Uterus (tissue), 4 donors: ENCODE measurements at places on chromosomes 7 and 10. TPM values are rescaled to one million over a fixed set of nuclear protein-coding genes. Genes with fewer than 3 reads are reported as not detected.
A peak's percentile ranks its signal among the peaks of the same experiment; 100 is the strongest.

- DNase-seq = no peak
These were observed 157.3 kb downstream of the TMEM178B start for GRCh38 chr7:141231018-141231792.

ANKRD22 gene
- total RNA-seq = not detected

OR2A5 gene
- not detected for total RNA-seq

DNA sequence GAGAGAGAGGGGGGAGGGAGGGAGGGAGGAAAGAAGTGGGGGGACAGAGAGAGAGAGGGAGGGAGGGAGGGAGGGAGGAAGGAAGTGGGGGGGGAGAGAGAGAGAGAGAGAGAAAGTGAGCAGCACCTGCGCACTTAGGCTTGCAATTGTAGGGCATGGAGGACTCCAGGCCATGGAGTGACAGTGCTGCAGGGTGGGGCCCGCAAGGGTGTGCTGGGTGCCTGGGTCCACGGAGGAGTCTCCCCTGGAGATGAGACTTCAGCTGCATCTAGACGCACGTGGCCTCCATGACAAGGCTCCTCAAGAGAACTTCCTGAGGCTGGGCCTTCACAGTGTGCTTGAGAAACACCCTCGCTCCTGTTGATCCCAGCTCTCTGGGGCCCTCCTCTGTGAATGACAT, 44.5 kb downstream of the CLRN3 start:
- no peak for DNase-seq

- DNase-seq = no peak
These were observed 41.1 kb upstream of the DUSP5 start for GRCh38 chr10:110456523-110457091.

NXPH1 gene
- total RNA-seq = not detected

TRPV5 gene
- 0.34 TPM for total RNA-seq

NPFFR1 gene
- not detected for total RNA-seq

GRID2IP gene
- 0.49 TPM for total RNA-seq

- DNase-seq = no peak
These were observed 64.6 kb upstream of the PTN start for GRCh38 chr7:137408126-137408525.

DNA sequence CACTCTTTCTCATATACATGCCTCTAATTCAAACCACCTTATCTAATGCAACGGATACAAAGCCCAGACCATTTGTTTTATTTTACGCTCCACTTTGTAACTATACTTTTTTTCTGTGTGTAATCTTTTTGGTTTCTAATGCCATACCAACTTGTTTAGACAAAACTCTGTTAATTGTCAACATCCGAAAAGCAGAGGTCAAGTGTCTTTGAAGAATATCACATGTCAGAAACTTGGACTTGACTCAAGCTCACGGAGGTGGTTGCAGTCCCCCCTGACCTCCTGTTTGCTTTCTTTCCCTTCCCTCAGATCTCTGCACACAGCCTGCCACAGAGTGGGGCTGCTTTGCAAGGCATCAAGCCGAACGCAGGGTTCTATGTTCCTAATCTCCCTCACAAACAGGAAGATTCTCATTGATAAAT, 698.9 kb downstream of the PARD3 start:
- DNase-seq = no peak

GRCh38 chr10:18533896-18534295, 117.5 kb downstream of the NSUN6 start:
- no peak for DNase-seq

GRCh38 chr10:31607481-31607880, 288.5 kb downstream of the ZEB1 start:
- no peak for DNase-seq

DNA sequence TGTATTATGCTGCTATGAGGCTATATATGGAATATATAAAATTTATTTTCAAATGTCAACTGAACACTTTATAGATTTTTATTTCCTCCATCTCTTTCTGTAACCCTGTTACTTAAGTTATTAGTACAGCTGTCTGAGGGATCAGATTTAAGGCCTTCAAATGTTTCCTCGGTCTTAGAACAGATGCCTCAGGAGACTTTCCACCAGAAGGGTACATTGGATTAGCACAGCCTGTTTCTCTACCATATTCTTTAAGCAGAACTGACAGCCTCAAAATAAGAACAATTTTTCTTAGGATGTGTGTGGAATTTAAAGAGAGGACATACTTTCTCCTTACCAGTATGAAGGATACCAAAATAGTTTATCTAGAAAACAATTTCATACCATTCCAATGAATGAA, 53.0 kb upstream of the HGF start:
- no peak for DNase-seq

GRCh38 chr10:58414270-58415041, 29.2 kb downstream of the TFAM start:
- no peak for DNase-seq

DNA sequence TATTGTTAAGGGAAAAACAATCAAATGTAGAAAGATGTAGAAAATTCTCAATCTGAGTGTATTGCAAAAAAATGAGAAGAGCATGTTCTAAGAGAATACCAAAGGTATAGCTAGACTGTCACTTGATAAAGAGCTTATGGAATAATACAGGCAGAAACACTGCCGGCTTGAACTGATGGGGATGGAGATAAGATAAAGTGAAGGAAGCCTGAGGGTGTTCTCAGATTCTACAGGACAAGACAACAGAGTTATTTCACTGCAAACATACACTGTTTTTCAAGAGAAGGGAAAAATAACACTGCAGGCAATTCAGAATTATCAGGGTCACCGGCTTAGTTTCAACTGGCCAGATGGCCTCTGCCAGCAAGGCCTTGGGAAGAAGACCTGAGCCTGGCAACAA, 80.0 kb downstream of the ZNF716 start:
- DNase-seq = no peak

ZNF655 gene
- total RNA-seq = 110 TPM

DNA sequence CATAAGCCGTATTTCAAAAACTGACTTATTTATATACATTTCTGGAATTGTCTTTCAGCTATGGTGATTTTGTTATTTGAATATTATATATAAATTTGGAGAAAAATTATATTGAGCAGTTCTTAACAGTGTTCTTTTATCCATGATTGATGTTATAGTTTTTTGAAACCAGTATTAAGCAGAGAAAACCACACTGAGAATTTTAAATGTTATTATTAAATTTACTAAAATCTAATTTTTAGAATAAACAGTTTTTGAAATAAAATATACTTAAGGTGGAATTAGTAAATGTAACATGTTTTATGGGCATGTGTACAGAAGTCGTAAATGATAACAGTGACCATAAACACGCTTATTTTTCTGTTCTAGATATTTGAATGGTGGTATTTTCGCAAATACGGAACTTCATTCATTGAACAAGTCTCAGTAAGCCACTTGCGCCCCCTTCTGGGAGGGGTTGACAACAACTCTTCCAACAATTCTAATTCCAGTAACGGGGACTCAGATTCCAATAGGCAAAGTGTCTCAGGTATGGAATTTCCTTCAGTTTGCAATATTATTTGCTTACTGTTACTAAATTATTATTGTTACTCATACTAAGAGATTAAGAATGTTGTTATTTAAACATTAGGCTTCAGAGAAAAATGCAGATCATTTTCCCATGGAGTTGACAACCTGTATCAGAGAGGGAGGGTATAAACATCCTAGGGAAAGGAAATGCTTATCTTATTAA, 166.1 kb downstream of the ST7 start:
- DNase-seq = peak; percentile 81

GRCh38 chr10:102167861-102168260, 15.7 kb downstream of the NOLC1 start:
- DNase-seq = no peak

DNA sequence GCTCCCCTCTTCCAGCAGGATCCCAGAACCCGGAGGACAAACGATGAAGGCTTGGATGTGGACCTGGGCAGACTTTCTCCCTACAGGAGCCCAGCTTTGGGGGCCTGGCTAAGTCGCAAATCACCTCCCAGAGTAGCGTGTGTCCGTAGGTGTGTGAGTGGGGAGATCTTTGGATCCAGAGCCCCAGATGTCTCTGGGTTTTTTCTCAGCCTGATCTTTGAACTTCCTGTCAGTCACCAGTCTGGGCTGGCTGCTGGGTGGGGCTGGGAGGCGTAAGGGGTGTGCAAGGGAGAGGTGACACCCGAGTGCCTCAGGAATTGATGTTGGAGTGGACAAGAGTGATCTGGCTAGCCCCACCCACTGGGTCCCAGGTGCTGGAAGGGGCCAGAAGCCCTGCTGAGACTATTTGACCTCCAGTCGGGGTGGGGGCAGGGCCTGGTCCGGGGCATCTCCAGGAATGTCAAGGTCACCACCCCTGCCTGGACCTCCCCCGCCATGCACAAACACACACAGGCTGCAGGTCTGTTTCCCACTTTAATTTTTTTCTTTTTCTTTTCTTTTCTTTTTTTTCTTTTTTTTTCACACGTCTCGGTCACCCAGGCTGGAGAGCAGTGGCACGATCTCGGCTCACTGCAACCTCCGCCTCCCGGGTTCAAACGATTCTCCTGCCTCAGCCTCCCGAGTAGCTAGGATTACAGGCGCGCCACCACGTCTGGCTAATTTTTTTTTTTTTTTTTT, at the start of gene MOGAT3:
TSS of gene MOGAT3 (minus strand) at position 175 of the 738 bp plus-strand sequence. CDS start 182 bp downstream, outside the sequence.
- DNase-seq = no peak

PNLIP gene
- not detected for total RNA-seq

GRCh38 chr7:934469-935163, 19.9 kb downstream of the ADAP1 start:
- DNase-seq = no peak

DNA sequence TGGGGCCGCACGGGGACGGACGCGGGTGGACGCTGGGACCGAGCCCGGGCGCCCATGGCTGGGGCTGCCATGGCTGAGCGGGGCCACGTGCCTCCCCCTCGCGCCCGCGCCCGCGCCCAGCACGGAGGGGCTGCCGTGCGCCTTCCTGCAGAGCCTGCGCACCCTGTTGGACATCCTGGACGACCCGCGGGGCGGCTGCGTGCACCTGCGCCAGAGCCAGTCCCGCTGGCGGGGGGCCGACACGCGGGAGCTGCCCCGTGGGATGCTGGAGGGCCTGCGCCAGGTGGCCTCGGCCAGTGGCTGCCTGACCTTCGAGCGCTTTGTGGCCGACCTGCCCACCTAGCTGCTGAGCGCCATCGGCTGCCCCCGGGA, 72.5 kb upstream of the KCTD7 start:
- no peak for DNase-seq

GRCh38 chr10:93813507-93814465, 56.0 kb downstream of the LGI1 start:
- DNase-seq = no peak

NCAPG2 gene
- total RNA-seq = 9.4 TPM

DNA sequence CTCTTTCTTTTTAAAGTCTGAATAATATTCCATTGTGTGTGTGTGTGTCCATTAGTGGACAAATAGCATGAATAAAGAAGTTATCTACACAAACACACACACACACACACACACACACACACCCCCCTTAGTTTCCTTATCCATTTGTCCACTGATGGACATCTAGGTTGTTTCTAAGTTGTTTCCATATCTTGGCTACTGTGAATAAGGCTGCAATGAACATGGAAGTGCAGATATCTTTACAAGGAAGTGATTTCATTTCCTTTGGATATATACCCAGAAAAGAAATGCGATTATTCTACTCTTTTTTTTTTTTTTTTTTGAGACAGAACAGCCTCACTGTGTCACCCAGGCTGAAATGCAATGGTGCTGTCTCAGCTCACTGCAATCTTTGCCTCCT, 113.5 kb downstream of the MBL2 start:
- DNase-seq = no peak

- no peak for DNase-seq
These were observed 21.4 kb downstream of the CADPS2 start for GRCh38 chr7:122864838-122865237.

OR13A1 gene
- not detected for total RNA-seq

DNA sequence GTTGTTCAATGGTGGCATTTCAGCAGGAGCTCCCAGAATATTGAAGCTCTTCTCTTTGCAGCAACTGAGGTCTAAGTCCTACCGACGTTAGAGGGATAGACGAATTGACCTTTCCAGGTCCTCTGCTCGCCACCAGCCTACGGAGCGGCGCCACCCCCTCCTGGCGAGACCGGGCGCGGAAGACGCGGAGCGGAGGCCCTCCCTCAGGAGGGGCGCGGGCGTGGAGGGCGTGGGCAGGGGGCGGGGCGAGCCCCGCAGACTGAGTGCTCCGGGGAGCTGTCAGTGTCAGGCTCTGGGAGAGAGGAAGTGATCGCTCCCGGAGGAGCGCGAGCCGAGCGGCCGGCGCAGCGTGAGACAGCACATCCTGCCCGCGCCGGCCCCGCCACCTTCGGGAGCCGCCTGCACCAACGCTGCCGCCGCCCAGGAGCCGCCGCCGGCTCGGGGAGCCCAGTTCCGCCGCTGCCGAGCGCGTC, at the start of gene DYNC1I1:
TSS of gene DYNC1I1 (plus strand) at position 257 of the 473 bp plus-strand sequence. CDS start 32,176 bp downstream, outside the sequence.
- DNase-seq = peak; percentile 63

GRCh38 chr7:150341263-150342120, at the start of gene RARRES2:
TSS of gene RARRES2 (minus strand) at chr7:150341629. CDS start at chr7:150340609, 1,020 bp downstream.
- DNase-seq = peak; percentile 87

GIMAP1 gene
- total RNA-seq = 4.0 TPM

DNA sequence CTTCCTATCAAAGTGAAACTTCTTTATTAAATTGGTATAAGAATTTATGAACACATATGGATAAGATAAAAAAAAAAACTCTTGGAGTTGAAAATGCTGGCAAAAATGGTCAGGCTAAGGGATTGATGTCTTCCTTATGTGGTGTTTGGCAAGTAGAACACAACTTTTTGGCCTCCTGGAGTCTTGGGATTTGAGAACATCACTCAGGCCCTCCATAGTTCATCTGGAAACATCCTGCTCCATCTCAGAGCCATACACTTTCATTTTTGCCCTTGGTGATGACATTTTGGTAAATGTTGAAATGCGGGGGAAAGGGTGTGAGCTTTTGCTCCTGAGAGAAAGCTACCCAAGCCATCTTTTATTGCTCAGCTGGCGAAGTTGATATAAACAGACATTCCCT, 27.5 kb upstream of the BTBD16 start:
- no peak for DNase-seq

NKX1-2 gene
- not detected for total RNA-seq

GRCh38 chr10:125368146-125368545, 207.8 kb upstream of the CTBP2 start:
- no peak for DNase-seq

DNA sequence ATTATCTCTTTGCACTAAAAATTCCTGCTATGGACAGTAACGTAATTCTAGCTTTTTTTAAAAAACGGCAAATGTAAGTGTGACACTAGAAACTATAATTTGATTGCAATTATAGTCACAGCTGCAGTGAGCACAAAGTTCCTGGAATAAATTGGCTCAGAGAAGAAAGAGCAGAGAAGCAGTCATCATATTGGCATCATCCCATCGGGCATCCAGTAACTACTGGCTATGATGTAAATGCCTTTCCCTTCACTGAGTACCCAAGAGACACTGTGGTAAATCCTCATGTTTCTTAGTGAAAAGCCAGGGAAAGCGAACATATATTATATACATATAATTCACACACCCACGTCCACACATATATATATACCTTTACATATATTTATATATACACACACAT, 43.6 kb downstream of the PIP4K2A start:
- DNase-seq = no peak

GPAM gene
- total RNA-seq = 9.4 TPM

SPDYE2 gene
- total RNA-seq = not detected

- DNase-seq = no peak
These were observed 1.4 kb downstream of the ENKUR start for GRCh38 chr10:25014579-25014978.

- no peak for DNase-seq
These were observed 237.1 kb upstream of the SHH start for GRCh38 chr7:156049366-156049765.

CRHR2 gene
- 0.27 TPM for total RNA-seq
